ENCODE measurements at places on chromosomes 4 and X. TPM values are rescaled to one million over a fixed set of nuclear protein-coding genes. Genes with fewer than 3 reads are reported as not detected.

The GABRQ gene
- total RNA-seq, result under 0.01 TPM

The STOX2 gene
- 16.7 TPM for total RNA-seq

The CT47B1 gene
- not detected for total RNA-seq

The EFHC2 gene
- 0.36 TPM for total RNA-seq

The RBBP7 gene
- 108 TPM for total RNA-seq

The ERCC6L gene
- total RNA-seq, result 0.07 TPM
